ENCODE measurements at places on chromosomes 7 and 10. TPM values are rescaled to one million over a fixed set of nuclear protein-coding genes. Genes with fewer than 3 reads are reported as not detected.

DNA sequence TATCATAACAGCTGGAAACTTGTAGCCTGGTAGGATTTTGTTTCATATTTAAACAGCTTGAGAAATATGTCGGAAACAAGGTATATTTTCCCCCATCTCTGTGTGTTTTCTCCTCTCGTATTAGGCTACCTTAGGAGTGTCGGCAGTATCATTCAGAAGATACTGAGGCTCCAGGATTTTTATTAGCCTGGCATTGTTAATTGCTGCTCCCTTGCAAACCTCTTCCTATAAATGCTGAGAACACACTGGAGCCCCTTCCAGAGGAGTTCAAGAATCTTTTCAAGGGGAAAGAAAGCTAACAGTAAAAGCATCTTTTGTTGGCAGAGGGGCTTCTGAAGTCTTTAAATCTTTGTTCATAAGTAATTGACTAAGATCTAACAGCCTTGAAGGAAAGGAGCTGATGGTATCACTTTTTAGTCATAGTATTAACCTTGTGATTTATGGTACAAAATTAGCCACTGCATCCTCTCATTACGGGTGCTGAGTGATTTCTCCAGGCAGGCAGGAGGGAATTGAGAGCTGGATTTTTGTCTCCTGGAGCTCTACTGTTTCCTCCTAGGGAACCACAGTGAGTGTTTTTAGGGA, 998.7 kb downstream of the LRMDA start:
- no peak overlapping the region for H3K27ac ChIP-seq
- H3K27me3 ChIP-seq, result no peaks in the 10 kb centered on the region
- no peak for DNase-seq
- H3K4me1 ChIP-seq, result peaks cover 9% of the 10 kb centered on the region

GRCh38 chr10:131944976-131945695, 36.6 kb downstream of the BNIP3 start:
- H3K4me3 ChIP-seq, result no peak overlapping the region
- no peaks in the 10 kb centered on the region for H3K4me1 ChIP-seq
- no peak overlapping the region for H3K27ac ChIP-seq
- no peak for DNase-seq

DNA sequence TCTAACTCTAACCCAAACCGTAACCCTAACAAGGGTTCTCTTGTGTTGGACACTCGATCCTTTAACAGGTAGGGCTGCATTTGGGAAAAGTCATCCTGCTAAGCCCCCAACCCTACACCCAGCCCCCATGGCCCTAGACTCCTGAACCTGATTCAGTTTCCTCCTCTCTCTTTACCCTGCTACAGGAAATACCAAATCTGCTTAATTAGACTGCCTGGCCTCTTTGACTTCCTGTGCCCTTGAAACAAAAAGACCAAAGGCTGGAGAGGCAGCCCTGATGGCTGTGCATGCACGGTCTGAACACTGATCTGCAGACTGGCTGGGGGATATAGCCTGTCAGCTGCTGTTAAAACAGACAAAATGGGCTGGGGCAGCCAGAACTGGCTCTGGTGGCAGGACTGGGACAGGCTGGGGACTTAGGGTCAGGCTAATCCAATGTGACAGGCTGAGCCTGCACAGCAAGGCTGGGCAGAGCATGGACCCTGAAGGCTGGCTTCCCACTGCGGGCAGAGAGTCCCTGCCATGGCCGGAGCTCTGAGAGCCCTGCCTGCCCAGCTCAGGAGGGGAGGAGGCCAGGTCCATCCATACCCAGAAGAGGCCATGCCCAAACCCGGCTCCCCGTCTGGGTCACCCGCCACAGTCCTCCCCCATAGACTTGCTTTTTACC, 51.0 kb upstream of the MSMB start:
- H3K4me1 ChIP-seq, result peaks cover 18% of the 10 kb centered on the region
- H3K36me3 ChIP-seq, result no peaks in the 10 kb centered on the region
- H3K27ac ChIP-seq, result no peak overlapping the region
- H3K27me3 ChIP-seq, result no peaks in the 10 kb centered on the region
- no peak for DNase-seq

DNA sequence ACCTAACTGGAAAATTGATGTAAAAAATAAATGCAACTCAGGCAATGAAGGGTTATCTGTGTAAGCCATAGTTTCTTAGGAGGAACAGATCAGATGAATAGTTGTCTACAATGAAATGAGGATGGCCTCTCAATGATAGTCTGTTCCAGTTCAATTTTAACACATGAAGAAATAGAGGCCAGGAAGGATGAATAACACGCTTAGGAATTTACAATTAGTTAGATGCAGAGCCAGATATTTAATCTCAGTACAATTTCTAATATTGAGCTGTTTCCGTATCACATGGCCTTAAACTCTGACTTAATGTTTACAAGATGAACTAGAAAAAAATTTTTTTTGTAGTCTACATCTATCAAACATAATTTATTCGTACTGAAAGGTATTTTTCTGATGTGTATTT, 176.6 kb downstream of the GALNT11 start:
- no peak for DNase-seq
- peaks cover 22% of the 10 kb centered on the region for H3K36me3 ChIP-seq
- H3K27me3 ChIP-seq, result no peaks in the 10 kb centered on the region
- H3K27ac ChIP-seq, result no peak overlapping the region
- H3K4me3 ChIP-seq, result no peak overlapping the region
- H3K4me1 ChIP-seq, result no peaks in the 10 kb centered on the region

DNA sequence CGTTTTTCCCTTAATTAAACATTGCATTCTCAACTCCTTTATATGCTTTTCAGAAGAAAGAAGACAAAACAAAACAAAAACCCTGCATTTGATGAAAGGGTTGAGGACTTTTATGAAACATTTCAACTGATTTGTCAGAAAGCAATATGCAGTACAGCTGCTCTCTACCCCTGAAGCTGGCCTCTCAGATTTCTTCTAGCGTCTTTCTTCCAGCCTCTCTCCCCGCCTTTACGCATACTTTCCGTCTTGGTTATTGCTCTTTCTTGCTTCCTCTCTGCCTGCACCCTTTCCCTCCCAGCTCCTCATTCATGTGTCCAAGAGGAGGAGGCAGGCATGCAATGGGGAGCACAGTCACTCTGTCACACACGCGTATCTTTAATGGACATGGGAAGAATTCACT, 91.0 kb upstream of the COL1A2 start:
- no peak overlapping the region for H3K4me3 ChIP-seq
- no peak overlapping the region for H3K27ac ChIP-seq
- peak; percentile 83 for DNase-seq
- no peaks in the 10 kb centered on the region for H3K36me3 ChIP-seq
- H3K27me3 ChIP-seq, result no peaks in the 10 kb centered on the region

HMX2 gene
- total RNA-seq, result not detected

GRCh38 chr10:58725901-58726300, 213.2 kb downstream of the BICC1 start:
- no peaks in the 10 kb centered on the region for H3K4me1 ChIP-seq
- no peaks in the 10 kb centered on the region for H3K36me3 ChIP-seq
- H3K4me3 ChIP-seq, result no peak overlapping the region
- no peak overlapping the region for H3K27ac ChIP-seq
- DNase-seq, result no peak

DNA sequence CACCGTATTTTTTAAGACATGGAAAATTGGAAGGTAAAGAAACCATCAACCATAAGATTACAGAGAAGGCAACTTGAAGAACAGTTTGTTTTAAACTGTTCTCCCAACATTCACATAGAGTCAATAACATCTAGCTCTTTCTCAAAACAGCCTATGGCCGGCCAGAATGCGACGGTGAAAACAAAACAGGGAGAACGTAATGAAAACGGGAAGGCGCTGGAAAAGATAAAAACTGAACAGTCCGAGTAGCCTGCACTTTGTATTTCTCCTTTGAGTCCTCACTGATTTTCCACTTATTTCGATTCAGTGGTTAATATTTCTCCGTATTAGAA, 637 bp downstream of the MICU1 start:
- peak; percentile 74 for DNase-seq
- H3K4me3 ChIP-seq, result peak overlapping the region; percentile 81
- H3K27me3 ChIP-seq, result no peaks in the 10 kb centered on the region
- no peaks in the 10 kb centered on the region for H3K36me3 ChIP-seq
- H3K27ac ChIP-seq, result peak overlapping the region; percentile 80

DNA sequence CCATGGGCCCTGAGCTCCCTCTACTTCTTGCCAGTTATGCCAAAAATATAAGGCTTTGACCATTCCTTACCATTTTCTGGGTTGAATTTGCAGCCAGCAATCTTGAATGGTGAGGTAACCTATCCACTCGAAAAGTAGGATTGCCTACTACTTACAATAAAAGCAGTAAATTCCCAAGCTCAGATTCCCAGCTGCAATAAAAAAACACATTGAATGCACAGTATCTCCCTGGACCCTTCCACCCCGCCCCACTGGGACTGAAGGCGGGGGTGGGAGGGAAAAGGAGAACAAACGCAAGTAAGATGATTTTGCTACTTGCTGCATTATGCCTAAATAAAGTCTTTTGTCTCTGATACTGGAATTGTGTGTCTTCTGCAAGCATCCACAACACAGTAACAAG, 301.9 kb downstream of the HGF start:
- no peak overlapping the region for H3K27ac ChIP-seq
- no peaks in the 10 kb centered on the region for H3K4me1 ChIP-seq
- no peak for DNase-seq
- H3K4me3 ChIP-seq, result no peak overlapping the region
- H3K36me3 ChIP-seq, result no peaks in the 10 kb centered on the region

DNA sequence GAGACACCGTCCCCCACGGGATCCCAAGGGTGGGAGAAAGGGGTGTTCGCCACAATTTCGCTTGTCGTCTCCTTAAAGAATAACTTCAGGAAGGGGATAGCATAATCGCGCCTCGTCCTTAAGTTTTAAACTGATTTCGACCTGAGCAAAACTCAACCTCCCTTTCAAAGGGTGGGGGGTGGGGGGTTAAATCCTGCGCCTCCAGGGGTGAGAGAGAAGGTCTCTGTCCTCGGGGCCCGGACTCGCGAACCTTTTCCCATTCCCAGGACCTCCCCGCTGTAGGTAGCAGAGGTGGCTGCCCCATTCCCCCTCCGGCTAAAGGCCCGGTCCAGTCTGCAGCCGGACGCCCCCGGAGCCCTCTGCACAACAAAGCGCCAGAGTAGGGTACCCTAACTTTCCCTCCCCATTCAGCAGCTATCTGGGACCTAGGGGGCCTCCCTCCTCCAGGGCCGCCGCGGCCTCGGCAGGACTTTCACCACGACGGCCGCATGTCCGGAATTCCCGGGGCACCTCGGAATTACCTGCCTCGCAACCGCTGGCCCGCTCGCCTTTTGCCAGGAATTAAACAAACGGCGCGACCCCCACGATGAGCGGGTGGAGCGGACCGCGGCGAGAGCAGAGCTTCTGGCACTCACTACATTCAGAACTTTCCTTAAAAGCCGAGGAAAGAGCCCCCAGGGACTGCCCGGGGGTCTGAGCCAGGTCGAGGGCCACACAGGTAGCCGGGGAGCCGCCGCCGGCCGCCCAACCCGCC, 1.7 kb downstream of the CDK6 start:
- no peaks in the 10 kb centered on the region for H3K36me3 ChIP-seq
- peak overlapping the region; percentile 82 for H3K4me3 ChIP-seq
- peak overlapping the region; percentile 84 for H3K27ac ChIP-seq
- DNase-seq, result no peak
- no peaks in the 10 kb centered on the region for H3K27me3 ChIP-seq
- H3K4me1 ChIP-seq, result peaks cover 13% of the 10 kb centered on the region

DNA sequence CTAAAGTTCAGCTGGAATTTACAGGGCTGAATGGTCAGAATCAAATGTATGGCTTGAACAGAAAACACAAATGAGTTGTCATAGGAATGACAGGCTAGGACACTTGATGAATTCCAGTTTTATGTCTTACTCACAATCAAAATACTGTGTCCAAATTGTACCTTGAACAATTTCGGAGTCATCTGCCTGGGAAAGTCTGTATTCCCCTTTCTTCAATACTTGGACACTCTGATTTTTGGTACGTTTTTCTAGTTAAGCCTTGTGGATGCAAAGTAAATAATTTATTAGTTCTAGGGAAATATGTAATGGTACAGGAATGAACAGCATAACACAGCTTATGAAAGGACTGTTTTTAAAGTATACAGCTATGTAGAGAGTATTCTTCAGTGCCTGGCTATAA, 100.4 kb downstream of the ITGB8 start:
- H3K27me3 ChIP-seq, result no peaks in the 10 kb centered on the region
- no peaks in the 10 kb centered on the region for H3K36me3 ChIP-seq
- H3K27ac ChIP-seq, result no peak overlapping the region
- no peak overlapping the region for H3K4me3 ChIP-seq
- DNase-seq, result no peak

DNA sequence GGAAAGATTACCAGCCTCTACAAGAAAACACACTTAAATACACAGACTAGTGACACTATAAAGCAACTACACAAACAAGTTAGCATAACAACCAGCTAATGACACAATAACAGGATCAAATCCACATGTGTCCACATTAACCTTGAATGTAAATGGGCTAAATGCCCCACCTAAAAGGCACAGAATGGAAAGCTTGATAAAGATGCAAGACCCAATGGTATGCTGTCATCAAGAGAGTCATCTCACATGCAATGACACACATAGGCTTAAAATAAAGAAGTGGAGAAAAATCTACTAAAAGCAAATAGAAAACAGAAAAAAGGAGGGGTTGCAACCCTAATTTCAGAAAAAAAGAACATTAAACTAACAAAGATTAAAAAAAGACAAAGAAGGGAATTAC, 14.0 kb upstream of the GIMAP4 start:
- no peaks in the 10 kb centered on the region for H3K27me3 ChIP-seq
- H3K4me1 ChIP-seq, result no peaks in the 10 kb centered on the region
- DNase-seq, result no peak
- H3K27ac ChIP-seq, result no peak overlapping the region
- H3K36me3 ChIP-seq, result no peaks in the 10 kb centered on the region

Data from lung (tissue), 17 donors.